Activated B cell treated with CpG ODN at 0.5 μM for 24 hours (primary cell): ENCODE measurements at places on chromosomes 16 and 17.

- H3K27me3 ChIP-seq: peaks cover 72% of the 10 kb centered on the region
- no peak for DNase-seq
- no peak overlapping the region for H3K27ac ChIP-seq
- H3K4me3 ChIP-seq: no peak overlapping the region
Measured at GRCh38 chr17:39599004-39599664, 8.6 kb downstream of the NEUROD2 start.

DNA sequence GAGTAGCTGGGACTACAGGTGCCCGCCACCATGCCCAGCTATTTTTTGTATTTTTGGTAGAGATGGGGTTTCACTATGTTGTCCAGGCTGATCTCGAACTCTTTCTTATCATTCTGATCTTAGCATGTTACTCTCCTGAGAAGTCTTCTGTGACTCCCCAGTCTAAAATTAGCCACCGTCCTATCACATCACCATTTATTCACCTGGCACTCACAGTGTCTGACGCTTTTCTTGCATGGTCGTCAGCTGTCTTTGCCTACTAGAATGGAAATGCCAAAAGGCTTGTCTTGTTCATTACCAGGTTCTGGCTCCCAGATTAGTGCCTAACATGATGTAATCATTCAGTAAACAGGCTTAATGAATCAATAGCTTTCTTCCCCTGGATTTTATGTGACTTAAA lies 23.8 kb downstream of the TOM1L1 start:
- no peaks in the 10 kb centered on the region for H3K4me1 ChIP-seq
- no peaks in the 10 kb centered on the region for H3K36me3 ChIP-seq
- H3K27me3 ChIP-seq: no peaks in the 10 kb centered on the region
- no peak for DNase-seq

DNA sequence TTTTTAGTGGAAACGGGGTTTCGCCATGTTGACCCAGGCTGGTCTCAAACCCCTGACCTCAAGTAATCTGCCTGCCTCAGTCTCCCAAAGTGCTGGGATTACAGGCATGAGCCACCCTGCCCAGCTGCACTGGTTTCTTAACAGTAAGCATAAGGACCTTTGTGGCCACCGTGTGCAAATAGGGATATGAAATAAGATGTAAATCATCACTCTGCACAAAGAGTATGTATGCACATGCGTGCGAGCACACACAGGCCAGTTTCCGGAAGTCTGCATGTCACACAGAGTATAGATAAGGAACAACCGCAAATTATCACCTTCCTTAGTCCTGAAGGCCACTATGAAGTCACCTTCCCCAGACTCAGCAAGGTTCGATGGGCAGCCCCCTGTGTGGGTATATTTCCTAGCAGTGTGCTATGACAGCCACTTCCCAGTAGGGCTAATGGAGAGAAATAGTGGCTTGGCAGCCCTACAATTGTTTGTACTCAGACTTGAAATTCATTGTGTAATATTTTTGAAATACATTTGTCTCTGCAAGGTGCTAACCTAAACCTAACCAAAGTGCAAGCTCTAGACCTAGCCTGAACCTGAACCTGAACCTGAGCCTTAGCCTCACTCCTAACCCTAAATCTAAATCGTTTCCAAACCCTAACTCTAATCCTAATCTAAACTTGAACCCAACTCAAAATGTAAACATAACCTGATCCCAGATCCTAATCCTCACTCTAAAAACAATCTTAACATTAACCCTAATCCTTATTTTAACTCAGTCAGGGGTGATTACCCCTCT lies 48.4 kb upstream of the SKAP1 start:
- no peaks in the 10 kb centered on the region for H3K36me3 ChIP-seq
- peaks cover 17% of the 10 kb centered on the region for H3K4me1 ChIP-seq
- H3K27ac ChIP-seq: no peak overlapping the region
- H3K4me3 ChIP-seq: no peak overlapping the region

DNA sequence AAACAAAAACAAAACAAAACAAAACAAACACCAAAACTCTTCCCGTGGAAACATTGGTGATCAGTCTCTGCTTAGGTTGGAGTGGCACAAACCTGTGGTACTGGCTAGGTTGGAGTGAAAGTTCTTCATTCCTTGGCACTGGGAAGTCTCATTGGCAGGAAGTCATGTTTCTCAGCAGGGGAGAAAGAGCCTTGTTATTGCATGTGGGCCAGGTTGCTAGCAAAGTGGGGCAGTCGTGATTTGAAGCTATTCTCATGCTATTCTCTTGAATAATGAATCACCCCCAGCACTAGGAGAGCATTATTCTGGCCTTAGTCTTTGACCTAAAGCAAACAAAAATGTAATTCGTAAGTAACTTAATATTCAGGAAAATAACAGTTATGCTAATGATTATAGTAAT lies 24.3 kb upstream of the B4GALNT2 start:
- H3K27me3 ChIP-seq: peaks cover 17% of the 10 kb centered on the region
- no peak for DNase-seq
- H3K27ac ChIP-seq: no peak overlapping the region
- H3K4me3 ChIP-seq: no peak overlapping the region
- H3K4me1 ChIP-seq: no peaks in the 10 kb centered on the region

GRCh38 chr16:11692171-11692570 lies 23.9 kb downstream of the SNN start:
- H3K4me1 ChIP-seq: peaks cover 60% of the 10 kb centered on the region
- no peak overlapping the region for H3K4me3 ChIP-seq
- peaks cover 86% of the 10 kb centered on the region for H3K36me3 ChIP-seq
- peak overlapping the region; percentile 6 for H3K27ac ChIP-seq
- no peaks in the 10 kb centered on the region for H3K27me3 ChIP-seq

DNA sequence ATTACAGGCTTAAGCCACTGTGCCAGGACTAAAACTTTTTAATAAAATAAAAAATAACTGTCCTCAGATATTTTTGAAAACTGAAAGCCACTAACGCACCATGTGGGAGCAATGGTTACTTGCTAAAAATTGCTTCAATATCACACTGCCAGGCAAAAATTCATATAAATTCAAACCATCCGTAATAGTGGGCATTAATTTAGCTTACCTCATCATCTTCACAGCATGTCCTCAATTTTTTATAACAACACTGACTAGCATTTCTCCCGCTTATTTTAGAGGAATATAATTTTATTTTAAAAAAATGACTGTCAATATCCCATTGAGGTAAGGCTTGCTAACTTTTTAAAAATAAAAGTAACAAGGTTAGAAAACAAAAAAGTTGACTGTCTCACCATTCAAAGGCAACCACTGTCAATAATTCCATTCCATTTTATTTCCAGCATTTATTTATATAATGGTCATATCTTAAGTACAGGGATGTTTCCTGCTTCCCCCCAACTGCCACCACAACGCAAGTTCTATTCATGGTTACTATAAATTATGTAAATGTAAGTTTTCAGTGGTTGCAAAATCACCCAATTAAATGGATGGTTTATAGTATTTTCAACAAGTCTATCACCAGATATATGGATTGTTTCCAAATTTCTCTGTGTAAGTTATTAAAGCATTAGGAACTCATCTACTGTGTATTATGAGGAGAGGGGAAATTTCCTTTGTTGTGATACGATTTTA lies 25.4 kb downstream of the GSPT1 start:
- peaks cover 64% of the 10 kb centered on the region for H3K36me3 ChIP-seq
- H3K4me1 ChIP-seq: no peaks in the 10 kb centered on the region
- no peak overlapping the region for H3K4me3 ChIP-seq
- DNase-seq: no peak
- H3K27ac ChIP-seq: no peak overlapping the region

- no peak overlapping the region for H3K4me3 ChIP-seq
- no peaks in the 10 kb centered on the region for H3K4me1 ChIP-seq
- H3K27ac ChIP-seq: no peak overlapping the region
- DNase-seq: no peak
- H3K27me3 ChIP-seq: peaks cover 1% of the 10 kb centered on the region
- no peaks in the 10 kb centered on the region for H3K36me3 ChIP-seq
Measured at GRCh38 chr17:15039366-15039765, 225.8 kb downstream of the PMP22 start.

DNA sequence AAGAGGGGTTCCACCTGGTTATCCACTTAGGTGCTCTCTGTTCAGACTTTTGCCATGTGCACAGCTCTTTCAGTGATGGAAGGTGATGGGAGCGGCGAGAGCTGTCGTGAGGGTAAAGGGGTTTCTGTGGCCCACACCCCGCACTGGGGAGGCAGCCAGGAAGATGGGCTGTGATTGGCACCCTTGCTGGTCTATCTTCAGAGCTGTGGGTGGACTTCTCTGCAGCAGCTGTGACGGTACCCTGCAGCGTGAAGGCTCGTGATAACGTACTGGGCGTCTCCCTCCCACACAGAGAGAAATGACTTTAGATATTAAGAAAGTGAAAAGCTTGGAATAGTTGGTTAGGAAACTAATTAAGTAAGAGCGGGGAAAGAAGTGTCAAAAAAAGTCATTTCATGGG lies 45.8 kb downstream of the MPRIP start:
- H3K36me3 ChIP-seq: peaks cover 74% of the 10 kb centered on the region
- no peak for DNase-seq
- peaks cover 35% of the 10 kb centered on the region for H3K4me1 ChIP-seq

DNA sequence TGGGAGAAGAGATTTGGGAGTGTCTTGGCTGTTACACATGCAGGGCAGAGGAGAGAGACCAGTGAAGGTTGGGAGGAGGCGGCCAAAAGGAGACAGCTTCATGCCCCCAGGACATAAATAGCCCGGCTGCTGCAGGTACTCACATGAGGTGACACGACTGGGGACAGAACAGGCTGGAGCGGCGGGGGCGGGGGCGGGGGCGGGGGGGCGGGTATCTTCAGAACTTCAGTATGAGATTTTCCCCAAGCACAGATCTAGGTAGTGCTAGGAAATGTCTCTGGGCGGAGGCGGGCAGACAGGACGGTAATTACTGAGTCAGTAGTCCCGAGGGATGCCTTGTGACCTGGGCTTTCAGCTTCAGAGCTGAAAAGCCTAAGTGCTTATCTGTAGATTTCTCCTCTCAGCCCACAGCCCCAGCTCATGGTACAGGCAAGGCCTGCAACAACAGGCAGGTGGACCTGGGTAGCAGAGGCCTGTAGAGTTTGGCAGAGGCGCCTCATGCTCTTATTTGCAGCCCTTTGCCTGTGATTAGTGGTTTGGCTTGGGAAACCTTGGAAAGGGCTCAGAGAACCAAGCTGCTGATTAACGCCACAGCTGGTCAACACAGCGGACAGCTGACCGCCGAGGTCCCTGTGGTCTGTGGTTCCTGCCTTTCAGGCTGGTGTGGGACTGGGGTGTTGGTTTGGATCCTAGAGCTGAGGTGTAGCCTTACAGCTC lies 24.5 kb downstream of the UNK start:
- H3K4me1 ChIP-seq: peaks cover 16% of the 10 kb centered on the region
- H3K36me3 ChIP-seq: peaks cover 39% of the 10 kb centered on the region
- peak overlapping the region; percentile 19 for H3K27ac ChIP-seq
- no peak for DNase-seq
- H3K27me3 ChIP-seq: no peaks in the 10 kb centered on the region
- H3K4me3 ChIP-seq: no peak overlapping the region

DNA sequence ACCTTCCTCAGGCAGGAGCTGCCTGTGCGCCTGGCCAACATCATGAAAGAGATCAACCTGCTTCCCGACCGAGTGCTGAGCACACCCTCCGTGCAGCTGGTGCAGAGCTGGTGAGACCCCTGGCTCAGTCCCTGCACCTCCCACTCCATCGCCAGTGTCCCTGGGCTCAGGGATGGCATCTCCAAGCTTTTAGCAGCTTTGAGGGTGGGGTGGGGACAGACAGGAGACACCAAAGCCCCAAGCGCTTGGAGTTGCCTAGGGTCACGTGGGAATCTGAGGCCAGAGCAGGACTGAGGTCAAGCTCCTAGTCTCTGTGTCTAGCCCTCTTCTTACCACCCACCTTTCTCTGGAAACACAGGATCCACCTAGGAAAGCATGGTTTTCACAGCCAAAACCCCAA lies 2.3 kb downstream of the PDK2 start:
- H3K4me1 ChIP-seq: peaks cover 28% of the 10 kb centered on the region
- no peak overlapping the region for H3K4me3 ChIP-seq
- DNase-seq: no peak
- no peaks in the 10 kb centered on the region for H3K27me3 ChIP-seq
- H3K27ac ChIP-seq: no peak overlapping the region

- H3K27me3 ChIP-seq: no peaks in the 10 kb centered on the region
- no peak for DNase-seq
- peak overlapping the region; percentile 97 for H3K27ac ChIP-seq
- H3K36me3 ChIP-seq: peaks cover 60% of the 10 kb centered on the region
- H3K4me3 ChIP-seq: peak overlapping the region; percentile 99
Measured at GRCh38 chr16:56451753-56452689, 667 bp downstream of the OGFOD1 start.

DNA sequence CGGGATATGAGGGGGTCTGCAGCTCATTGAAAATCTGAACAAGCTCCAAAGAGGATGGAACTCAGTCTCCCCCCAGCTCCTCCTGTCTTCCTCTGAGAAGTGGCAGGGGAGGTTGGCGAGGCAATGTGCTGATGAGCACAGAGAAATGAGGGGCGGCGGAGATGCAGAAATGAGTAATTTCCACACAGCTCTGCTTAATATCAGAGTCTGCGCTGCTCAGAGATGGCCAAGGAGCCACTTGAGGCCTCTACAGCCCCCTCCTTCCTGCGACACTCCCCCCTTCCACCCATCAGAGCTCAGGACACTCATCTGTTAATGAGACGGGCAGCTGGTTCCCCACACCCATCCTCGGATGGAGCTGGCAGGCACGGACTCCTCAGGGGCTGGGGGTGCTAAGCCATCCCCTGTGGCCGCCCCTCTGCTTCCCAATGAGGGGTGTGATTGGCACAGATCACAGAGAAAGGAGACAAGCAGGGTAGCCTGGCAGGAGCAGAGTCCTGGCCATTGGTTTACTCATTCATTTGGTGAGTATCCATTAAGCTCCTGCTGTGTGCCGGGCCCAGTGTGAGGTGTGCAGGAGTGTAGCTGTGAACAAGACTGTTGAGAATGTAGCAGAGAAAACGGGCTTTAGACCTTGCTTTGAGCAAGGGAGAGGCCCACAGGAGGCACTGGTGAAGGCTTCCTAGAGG lies 12.7 kb upstream of the CRHR1 start:
- H3K36me3 ChIP-seq: no peaks in the 10 kb centered on the region
- H3K27me3 ChIP-seq: peaks cover 45% of the 10 kb centered on the region
- H3K4me3 ChIP-seq: no peak overlapping the region
- H3K4me1 ChIP-seq: no peaks in the 10 kb centered on the region
- H3K27ac ChIP-seq: no peak overlapping the region

DNA sequence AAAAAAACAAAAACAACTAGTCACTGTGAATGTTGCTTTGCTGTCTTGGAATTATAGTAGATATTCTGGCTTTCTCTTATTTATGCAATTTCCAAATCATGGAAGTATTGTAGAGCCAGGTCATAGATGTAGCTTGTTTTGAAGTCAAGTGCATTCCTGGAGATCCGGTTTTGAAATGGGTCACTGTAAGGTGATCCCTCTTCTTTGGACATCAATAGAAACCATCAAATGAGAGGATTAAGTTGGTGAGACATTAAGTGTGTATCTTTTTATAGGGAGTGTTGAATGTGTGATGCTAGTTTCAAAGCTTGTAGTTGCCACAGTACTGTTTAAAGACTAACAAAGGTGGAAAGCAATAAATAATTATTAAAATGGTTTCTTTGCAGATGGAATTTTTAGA lies 4.5 kb downstream of the PRKAR1A start:
- H3K27ac ChIP-seq: no peak overlapping the region
- H3K27me3 ChIP-seq: no peaks in the 10 kb centered on the region
- no peak overlapping the region for H3K4me3 ChIP-seq
- H3K4me1 ChIP-seq: peaks cover 41% of the 10 kb centered on the region
- H3K36me3 ChIP-seq: peaks cover 68% of the 10 kb centered on the region

GRCh38 chr17:8479431-8479947 lies 43.8 kb downstream of the NDEL1 start:
- no peaks in the 10 kb centered on the region for H3K27me3 ChIP-seq
- no peaks in the 10 kb centered on the region for H3K4me1 ChIP-seq
- H3K27ac ChIP-seq: no peak overlapping the region
- peaks cover 73% of the 10 kb centered on the region for H3K36me3 ChIP-seq
- DNase-seq: no peak

- H3K4me3 ChIP-seq: no peak overlapping the region
- no peaks in the 10 kb centered on the region for H3K27me3 ChIP-seq
- DNase-seq: no peak
- H3K36me3 ChIP-seq: no peaks in the 10 kb centered on the region
- no peaks in the 10 kb centered on the region for H3K4me1 ChIP-seq
Measured at GRCh38 chr16:65306722-65307121, 184.9 kb upstream of the CDH11 start.
